Epithelial cell of alveolus of lung (primary cell): ENCODE measurements at places on chromosomes 5 and 9. TPM values are rescaled to one million over a fixed set of nuclear protein-coding genes. Genes with fewer than 3 reads are reported as not detected.

Gene SLC25A2
- total RNA-seq = not detected in 2 replicates

Gene RNF38
- total RNA-seq = 7.0 and 14.9 TPM in 2 replicates

Gene PCSK1
- total RNA-seq = 0.13 and 5.4 TPM in 2 replicates

Gene IRF1
- 13.6 and 48.6 TPM in 2 replicates for total RNA-seq

Gene CAVIN4
- total RNA-seq = 0.65 and 1.9 TPM in 2 replicates
